ENCODE measurements at places on chromosomes 1 and 21.

DNA sequence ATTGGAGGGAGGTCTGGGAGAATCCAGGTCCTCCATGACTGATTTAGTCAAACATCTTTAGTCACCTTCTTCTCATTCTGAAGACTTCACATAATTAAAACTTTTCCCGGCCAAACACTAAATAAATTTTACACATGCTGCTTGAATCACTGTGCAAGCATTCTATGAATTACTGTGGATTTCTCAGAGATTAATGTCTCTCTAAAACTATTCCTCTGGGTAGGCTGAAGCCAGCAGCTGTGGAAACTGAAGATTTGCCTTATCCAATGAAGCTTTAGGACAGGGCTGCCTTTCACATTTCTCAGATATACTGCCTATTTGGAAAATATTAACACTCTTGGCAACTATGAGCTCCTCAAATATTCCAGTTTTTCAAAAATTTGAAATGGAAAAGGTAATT lies 61.7 kb downstream of the JMJD4 start:
- DNase-seq: no peak

GRCh38 chr1:165152727-165153126 lies 203.8 kb downstream of the LMX1A start:
- DNase-seq: no peak

DNA sequence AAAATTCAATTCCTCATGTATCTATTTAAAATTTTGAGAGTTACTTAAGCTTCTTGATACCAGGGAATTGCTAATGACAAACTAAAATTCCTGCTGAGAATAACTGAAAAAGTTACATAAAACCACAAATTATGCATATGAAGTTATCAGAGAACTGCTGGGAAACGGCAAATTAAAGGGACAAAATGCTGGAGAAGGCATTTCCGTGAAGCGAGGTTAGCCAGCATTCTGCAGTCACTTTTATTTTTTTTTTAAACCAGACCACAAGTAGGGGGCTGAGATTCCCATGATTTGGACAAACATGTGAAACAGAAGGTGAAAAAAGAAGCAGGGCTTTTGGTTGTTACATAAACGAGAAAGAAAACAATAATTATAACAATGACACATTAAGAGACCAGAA lies 737.6 kb upstream of the CHRM3 start:
- peak; percentile 25 for DNase-seq

DNA sequence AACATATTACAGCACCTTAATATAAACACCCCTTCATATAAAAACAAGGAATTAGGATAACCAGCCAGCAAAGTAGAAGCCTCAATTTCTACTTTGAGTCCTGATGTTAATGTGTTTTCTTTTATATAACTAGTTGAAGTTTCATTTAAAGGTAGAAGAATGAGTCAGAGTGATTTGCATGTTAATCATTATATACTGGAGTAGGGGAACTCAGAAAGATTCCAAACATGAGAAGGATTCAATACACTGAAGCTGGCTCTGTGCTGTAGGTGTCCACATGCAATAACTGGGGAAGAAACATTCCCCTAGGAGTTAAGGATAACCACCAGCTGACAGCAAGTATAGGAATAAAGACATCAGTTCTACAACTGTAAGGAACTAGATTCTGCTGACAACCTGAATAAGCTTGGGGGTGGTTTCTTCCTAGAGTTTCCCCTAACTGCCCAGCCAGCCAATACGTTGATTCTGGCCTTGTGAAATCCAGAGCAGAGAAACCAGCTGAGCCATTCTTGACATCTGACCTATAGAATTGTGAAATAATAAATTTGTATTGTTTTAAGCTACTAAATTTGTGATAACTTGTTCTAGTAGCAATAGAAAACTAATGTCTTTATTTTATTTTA lies 33.4 kb upstream of the RNPC3 start:
- no peak for DNase-seq

- no peak for DNase-seq
Measured at GRCh38 chr1:55517036-55517435, 301.9 kb upstream of the USP24 start.

GRCh38 chr1:225481738-225482137 lies 53.9 kb upstream of the LBR start:
- no peak for DNase-seq

All from AG10803 (cell line).